GM12864 (cell line): ENCODE measurements at places on chromosomes 11 and 22.

DNA sequence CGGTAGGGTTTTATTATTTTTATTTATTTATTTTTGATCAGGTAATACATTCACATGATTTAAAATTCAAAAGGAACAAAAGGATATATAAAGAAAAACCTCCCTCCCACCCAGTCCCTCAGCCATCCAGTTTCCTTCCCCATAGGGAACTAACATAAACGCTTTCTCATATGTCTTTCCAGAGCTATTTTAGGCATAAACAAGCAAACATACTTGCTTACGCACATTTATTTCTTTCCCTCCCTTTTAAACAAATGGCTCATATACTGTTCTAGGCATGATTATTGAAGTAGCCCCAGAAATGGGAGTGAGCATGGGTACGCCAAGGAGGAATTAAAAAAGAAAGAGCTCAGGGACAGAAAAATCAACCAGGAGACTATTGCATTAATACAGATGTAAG lies 63.7 kb downstream of the LIF start:
- no peak for DNase-seq

DNA sequence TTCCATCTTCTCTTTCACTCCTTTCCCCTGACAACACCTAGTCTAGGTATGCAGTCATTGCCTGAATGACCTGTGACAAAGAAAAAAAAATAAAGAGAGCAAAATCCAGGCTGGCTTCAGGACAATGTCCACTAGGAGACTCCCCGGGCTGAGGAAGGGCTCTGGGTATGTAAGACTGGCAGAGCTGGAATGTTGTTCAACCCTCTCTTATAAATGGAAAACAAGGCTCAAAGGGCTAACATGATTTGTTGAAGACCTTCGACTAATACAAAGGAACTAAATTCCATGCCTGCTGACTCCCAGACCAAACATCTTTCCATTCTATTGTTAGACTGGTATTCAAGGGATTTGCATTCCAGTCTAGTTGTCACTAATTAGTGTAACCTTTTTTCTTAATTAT lies 122.2 kb downstream of the ARL14EP start:
- no peak for DNase-seq

DNA sequence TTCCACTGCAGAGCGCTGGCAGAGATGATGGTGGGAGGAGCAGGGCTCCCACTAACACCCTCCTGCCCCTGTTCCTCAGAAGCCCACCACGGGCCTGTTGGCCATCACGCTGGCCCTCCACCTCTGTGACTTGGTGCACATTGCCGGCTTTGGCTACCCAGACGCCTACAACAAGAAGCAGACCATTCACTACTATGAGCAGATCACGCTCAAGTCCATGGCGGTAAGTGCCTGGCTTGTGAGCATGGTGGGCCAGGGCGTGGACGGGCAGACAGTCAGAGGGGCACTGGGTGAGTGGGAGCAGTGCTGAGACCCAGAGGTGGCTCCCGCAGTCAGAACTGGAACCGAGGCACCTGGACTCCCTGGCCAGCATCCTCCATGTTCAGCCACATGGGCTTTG lies 57.9 kb downstream of the ST3GAL4 start:
- no peak for DNase-seq

DNA sequence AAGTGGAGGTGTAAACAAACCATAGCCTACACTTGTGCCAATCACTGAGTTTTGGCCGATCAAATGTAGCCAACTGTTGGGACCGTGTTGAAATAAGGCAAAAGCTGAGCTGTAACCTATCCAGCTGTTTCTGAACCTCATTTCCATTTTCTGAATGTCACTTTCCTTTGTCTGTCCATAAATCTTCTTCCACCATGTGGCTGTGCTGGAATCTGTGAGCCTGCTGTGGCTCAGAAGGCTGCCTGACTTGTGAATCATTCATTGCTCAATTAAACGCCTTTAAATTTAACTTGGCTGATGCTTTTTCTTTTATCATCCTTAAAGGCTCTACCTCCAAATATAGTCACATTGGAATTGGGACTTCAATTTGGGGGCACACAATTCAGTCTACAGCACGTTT lies 203.1 kb upstream of the MPPED2 start:
- DNase-seq = no peak

- no peak for DNase-seq
These were observed 112.5 kb downstream of the KCNQ1OT1 start for GRCh38 chr11:2587132-2587930.
